D721Med (cell line): ENCODE measurements at places on chromosomes 7 and 10.

DNA sequence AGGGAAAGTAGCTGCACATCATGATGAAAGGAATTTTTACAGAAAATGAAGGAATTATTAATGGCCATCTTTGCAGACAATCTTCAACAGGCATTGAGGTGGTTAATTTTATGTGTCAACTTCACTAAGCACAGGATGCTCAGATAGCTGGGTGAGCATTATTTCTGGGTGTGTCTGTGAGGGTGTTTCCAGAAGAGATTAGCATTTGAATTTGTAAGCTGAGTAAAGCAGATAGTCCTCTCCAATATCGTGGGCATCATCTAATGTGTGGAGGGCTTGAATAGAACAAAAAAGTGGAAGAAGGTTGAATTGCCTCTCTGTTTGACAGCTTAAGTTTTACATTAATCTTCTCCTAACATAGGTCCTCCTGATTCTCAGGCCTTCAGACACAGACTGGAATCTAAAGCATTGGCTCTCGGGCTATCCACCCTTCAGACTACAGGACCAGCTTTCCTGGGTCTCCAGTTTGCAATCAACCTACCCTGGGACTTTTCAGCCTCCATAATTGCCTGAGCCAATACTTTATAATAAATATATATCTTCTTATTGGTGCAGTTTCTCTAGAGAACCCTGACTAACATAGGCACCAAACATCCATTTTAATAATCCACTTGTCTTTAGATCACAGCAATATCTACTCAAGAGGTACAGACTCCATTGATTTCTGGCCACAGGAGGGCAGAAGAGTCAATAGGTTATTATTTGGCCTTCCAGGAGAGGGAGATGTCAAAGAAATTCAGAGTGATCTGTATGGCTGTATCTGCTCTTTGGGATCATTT lies 10.5 kb upstream of the CRPPA start:
- DNase-seq: no peak

DNA sequence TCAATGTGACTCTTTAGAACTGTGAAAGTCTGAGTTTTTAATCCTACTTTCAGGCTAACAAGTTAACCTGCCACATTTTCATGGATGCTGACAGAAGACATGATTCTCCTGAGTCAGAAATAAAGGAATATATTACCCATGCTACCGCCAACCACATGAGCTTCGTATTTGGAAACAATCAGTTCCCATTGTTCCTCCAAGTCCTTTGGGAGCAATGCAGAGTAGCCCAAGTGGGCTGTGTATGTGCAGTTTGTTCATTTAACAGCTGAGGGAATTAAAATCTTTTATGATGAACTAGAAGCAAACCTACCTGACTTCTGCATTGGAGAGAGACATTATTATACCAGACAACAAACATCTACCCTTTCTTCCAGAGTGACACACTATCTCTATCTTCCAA lies 169.3 kb upstream of the BET1 start:
- no peak for DNase-seq

GRCh38 chr10:74047871-74048270 lies 50.0 kb downstream of the VCL start:
- no peak for DNase-seq

- DNase-seq: no peak
These were observed 846 bp downstream of the DNAJC1 start for GRCh38 chr10:22002591-22003176.

DNA sequence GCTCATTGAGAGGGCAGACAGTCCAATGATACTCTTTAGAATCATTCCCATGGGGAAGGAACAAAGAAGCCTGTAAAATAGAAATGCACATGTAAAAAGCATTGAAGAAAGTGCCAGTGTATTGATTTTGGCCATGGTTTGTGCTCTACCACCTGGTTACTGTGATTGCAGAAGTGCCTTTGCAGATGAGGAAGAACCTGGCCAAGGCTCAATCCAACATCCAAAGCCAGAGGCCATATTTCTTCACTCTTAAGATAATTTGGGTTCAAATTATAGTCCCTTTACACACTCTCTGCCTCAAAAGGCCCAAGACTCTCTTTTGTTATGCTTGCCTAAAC lies 122.1 kb downstream of the EGFR start:
- no peak for DNase-seq

GRCh38 chr7:82729172-82730030 lies 285.8 kb upstream of the CACNA2D1 start:
- DNase-seq: no peak

GRCh38 chr10:131210181-131210580 lies 101.3 kb downstream of the TCERG1L start:
- DNase-seq: no peak

DNA sequence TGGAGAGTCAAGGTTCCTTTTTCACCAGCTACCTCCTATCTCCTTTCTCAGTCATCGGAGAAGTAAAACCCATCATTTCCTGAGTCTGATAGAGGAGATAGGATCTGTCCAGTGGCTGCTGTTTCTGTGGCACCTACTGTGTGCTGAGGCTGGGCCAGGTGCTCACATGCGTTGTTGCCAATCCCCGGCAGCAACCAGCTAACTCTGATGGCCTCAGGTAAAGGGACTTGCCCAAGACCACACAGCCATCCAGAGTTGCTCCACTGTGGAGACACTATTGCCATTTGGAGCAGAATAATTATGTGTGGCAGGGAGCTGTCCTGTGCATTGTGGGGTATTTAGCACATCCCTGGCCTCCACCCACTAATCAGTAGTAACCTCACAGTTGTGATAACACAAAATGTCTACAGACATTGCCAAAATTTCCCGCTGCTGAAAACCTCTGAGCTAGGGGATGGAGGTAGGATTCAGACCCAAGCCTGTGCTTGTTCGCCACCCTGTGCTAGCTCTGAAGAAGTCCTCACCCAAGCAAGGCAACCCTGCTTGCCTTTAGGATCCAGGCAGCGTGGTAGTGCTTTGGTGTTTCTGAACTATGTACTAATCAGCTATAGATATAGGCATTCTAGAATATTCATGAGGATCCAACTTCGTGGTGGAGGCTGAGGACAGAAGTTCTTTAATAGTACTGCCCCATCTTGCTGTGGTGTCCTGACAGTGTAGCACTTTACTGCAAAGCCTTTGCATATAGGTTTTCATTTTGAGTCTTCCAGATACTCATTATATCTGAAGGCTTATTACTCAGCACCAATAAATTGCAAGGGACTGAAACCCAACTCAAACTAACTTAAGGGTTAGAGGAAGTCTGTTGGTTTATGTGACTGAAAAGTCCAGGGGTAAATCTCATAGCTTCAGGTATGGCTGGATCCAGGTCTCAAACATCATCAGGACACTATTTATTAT lies 164.6 kb downstream of the GRK5 start:
- DNase-seq: no peak

DNA sequence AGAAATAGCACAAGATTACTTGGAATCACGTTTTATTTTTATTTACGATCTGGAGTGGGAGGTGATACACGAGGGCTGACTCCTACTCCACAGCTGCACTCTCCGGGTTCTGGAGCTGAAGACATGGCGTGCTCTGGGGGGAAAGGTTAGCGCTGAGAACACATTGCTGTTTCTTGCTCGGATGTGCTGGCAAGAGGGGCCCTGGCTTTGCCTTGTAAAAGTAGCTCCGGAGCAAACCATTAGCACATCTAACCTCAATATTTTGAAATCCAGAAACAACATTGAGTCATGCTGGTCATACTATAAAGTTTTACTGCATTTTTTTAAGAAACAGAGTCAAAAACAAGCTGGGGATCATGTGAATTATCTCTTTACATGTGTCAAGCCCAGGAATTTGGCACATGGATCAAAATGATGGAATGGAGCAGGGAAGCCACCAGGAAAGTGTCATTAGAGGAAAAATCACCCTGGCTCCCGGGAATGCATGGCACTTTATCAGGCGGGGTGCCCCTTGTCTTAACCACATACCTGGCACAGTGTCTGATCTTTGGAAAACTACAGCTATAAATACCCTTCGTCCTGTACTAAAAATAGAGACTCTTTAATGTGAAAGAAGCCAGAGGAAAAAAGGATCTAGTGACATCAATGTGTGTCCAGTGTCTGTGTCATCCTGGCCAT lies 31.6 kb upstream of the LYZL1 start:
- DNase-seq: no peak

DNA sequence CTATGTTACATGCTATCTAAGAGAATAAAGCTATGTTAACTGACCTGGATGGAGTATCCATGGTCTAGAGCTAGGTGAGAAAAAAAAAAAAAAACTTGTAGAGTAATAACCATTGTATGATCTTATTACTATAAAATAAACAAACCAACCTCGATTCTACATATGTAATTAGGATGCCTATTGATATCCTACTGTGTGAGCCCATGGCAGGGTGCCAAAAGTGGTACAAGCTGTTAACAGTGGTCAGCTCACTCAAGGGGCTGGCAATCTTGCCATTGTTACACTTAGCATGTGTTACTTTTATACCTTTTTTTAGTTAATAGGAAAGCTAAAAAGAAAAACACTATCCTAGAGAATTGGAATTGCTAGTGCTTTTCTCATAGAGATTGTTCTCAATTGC lies 13.5 kb upstream of the IL6 start:
- no peak for DNase-seq

GRCh38 chr10:64196638-64197315 lies 675.6 kb downstream of the REEP3 start:
- no peak for DNase-seq
